ENCODE measurements at places on chromosomes 4 and X.

- no peak for DNase-seq
Measured at GRCh38 chr4:159395693-159396092, 292.8 kb downstream of the RAPGEF2 start.

DNA sequence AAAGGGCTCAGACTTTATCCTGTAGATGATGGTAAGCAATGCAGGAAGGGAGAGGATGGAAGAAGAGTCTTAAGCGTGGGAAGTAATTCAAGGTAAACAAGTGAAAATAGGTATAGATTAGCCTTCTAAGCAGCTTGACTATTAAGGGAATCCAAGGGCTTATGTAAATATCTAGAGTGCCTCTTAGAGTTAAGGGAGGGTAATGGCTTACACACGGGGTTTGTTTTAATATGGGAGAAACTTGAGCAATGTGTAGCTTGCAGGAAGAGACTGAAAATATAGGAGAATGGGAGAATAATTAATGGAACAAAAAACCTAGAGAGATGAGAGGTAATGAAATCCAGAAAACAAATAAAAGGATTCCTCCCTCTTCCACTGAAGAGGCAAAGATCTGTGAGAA is 12.8 kb upstream of the SAP30 start:
- DNase-seq: no peak

DNA sequence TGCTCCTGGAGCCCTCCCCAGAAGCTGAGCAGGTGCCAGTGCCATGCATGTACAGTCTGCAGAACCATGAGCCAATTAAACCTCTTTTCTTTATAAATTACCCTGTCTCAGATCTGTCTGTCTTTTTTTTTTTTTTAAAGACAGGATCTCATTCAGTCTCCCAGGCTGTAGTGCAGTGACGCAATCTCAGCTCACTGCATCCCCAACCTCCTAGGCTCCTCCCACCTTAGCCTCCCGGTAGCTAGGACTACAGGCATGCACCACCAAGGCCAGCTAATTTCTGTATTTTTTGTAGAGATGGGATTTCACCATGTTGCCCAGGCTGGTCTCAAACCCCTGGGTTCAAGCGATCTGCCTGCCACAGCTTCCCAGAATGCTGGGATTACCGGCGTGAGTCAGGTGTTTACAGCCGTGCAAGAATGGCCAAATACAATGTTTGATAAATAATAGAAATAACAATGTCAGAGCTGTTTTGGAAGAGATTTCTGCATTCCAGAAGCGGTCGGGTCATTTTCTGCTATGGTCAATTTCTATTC is 68.8 kb downstream of the SLC2A9 start:
- no peak for DNase-seq

DNA sequence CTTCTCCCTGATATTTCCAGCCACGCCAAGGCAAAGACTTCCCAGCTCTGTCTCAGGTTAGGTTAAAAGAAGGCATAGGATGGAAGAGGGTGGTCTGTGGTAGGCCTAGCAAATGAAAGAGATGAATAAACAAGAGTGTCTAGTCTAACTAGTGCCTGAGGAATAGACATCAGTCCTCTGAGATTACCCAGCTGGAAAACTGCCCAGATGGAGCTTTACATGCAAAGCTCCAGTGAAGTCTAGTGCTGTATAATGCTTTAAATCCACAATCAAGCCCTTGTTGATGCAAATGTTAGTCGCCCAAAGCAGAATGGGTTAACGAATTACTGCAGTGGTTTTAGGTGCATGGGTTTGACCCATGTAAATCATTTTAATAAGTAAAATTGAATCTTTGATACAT is 24.8 kb upstream of the GUCY1B1 start:
- DNase-seq: no peak

DNA sequence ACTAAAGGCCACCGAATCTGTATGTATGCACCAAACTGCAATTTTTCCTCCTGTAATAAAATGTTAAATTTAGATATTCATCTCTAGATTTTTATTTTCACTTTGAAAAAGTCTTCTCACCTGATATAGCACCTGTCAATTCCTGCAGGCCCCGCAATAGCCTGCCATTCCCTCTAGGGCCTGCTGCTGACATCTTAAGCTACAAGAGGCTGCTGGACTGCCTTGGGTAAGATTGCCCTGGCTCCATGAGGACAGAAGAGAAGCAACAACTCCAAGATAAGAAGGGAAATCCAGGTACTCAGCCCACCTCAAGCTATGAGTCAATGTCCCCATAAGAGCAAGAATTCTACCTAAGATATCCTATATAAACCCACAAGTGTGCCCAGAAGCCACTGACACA is 230.2 kb upstream of the AGTR2 start:
- DNase-seq: no peak

DNA sequence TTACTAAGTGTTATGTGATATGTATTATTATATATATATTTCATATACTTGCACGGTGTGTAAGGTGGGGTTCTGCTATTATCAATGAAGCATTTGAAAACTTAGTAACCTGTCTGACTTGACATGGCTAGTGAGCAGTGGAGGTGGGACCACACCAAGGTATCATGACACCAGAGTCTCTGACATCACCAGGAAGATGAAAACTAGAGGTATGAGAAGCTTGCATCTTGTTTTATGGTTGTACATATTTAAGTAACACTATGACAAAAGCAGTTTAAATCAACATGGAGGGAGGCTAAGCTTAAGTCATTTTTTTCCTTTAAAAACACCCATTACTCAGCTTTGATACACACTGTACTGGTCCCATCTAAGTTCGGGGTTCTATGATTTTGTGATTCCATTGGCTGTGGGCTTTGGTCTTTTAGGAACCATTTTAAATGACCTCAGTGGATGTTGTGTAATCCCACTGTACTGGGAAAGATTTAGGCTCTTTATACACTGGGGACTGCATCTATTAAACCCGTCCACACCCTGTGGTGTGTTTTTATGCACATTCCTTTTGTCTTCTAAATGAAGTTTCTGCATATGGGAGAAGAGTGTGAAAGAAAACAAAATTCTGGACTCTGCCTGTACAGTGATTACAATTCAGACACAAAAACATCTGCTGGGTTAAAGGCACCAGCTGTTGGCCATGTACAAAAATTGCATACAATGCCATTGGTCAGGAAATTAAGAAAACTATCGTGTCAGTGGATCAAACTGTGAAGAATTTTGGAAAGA is 570.6 kb downstream of the SPRY1 start:
- DNase-seq: no peak

GRCh38 chrX:48728653-48729052 is 32.1 kb downstream of the SUV39H1 start:
- no peak for DNase-seq

DNA sequence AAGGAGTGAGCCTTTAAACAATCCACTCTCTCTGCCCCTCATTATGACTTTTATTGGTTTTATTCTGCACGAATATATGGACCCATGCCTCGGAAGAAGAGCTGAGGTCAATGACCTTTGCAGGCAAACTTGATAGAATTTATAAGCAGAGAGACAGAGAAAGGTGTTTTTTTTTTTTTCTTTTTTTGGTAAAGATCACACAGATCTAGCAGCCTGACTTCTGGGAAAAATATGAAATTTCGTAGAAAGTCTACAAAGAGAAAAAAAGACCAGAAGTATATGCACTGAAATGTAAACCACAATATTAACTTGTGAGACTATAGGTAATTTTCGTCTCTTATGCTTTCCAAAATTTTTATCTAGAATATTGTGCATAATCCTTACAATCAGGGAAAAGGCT is 61.6 kb downstream of the LEF1 start:
- no peak for DNase-seq

- peak; percentile 43 for DNase-seq
Measured at GRCh38 chrX:65587616-65588526, 53.3 kb upstream of the LAS1L start.

- peak; percentile 25 for DNase-seq
Measured at GRCh38 chr4:153153339-153153871, 50.8 kb upstream of the TRIM2 start.

DNA sequence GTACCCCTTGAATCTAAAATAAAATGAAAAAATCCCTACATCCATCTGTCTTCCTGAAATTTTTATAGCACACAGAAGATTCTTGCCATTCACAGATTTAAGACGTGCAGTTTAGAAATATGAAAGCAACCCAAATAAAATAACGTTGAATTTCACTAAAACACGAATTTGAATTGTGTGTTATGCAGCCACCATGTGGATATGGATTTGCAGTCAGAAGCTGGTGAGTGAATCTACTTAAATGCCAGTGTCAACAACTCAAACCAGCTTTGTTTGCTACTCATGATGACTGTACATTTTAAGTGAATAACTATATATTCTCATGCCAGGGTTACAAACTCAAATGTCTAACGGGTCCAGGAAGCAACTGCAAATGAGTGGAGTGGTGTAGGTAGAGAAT is 173.0 kb upstream of the HAND2 start:
- no peak for DNase-seq

DNA sequence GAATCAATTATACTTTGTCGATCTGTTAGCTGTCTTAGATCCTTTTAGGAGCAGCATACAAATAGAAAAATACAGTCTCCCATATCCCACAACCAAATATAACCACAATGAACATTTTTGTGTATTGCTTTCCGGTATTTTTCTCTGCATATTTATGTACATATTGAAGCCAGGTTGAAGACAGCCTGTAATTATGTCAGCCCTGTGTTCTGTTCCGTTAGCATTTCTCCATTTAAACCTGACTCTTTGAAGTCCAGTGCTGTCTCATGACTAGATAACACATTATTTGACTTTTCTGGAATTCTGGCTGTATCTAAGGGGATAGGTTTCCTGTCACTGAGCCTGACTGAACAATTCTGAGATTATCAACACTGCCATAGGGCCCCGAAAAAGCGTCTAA is 4.0 kb upstream of the SLC34A2 start:
- no peak for DNase-seq

DNA sequence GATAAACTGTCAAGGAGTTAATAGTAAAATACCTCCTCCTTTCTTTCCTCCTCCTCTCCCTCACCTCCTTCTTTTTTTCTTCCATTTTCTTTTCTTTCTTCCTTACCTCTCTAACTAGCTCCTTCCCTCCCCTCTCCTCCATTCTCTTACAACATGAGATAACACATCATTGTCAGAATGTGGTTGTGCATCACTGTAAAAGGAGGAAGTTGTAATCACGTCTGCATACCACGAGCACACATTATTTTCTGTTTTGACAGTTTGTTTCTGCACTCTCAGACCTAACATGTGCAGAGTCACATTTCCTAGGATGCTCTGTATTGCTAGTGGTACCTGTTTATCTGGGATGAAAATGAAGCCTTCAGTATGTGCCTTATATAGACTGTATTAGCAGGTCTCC is 9.1 kb downstream of the SLIT2 start:
- no peak for DNase-seq

DNA sequence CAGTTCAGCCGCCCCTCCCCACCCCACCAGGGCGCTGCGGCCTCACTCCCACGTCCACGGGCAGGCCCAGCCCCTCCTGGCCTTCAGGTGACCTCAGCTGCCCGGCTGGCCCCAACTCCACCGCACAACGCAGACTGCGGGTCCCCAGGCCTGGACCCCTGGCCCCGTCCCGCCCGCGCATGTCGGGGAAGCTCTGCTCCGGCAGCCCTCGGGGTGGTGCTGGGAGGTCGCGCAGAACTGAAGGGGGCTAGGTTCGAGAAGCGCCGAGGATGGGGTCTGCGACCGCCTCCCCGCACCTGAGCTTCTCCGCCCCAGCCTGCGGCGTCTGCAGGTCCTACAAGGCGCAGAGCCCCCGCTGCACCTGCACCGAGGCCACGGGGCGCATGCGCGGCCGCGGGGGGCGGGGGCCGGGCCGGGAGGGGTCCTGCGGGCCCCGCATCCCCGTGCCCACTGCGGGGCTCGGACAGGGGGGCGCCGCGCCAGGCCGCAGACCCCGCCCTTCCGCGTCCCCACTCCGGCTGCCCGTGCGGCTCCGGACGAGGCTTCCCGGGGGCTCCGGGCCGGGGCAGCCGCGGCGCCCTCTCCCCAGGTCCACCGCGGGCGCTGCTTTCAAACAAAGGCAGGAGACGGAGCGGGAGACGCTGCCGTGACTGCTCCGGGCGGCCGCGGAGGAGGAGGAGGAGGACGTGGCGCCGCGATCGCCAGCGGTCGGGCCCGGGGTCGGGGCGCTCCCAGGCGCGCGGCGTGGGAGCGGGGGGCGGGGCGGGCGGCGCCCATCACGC is 672 bp upstream of the NAT8L start:
- DNase-seq: no peak

DNA sequence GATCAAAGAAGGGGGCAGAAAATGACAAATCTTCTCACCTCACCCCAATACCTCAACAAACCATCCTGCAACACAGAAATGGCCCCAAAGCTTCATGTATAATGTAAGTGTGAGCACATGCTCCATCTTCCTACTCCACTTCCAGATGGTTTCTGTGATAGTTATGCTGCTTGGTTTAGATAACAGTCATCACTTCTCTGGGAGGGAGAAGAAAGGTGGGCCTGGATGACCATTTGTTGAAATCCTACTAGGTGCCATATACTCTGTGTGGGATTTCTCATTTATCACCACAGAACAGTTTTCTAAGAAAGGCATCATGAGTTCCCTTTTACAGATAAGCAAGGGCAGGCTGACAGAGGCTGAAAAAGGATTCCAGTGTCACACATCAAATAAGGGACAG is 31.3 kb upstream of the NXF3 start:
- no peak for DNase-seq

GRCh38 chr4:96154676-96155075 is 314.8 kb downstream of the PDHA2 start:
- no peak for DNase-seq

DNA sequence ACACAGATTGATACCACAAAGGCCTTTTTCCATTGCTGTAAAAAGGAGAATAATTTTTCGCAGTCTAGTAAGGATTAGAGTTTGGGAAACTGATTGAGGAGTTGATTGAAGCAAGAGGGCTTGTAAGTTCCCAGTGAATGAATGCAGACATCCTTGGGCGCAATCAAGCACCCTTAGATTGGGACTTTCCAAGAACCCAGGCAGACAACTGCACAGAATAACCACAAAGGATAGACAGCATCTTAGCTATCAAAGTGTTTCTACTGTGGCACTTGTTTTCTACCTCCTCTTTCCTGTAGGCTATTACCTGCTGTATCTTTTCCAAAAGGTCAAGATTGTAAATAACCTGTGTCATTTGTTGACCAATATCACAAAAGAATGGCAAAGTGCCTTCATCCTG is 2.6 kb downstream of the COX18 start:
- no peak for DNase-seq

DNA sequence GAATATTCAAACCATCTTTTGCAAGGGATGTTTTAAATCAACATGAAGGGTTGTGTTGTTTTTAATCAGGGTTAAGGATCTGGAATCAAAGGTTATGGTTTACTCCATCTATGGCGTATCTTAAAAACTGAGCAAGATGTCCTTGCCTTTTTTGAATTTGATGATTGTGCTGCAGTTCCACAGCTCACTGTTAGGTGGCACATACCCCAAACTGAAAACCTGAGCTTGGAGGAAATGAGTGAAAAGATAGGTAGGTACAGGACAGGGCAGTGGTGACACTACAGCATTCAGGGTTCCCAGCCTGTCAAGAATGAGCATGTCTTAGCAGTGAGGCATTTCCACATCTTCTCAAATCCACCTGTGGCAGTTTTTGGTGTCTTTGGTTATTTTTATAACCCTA is 13.1 kb upstream of the EOLA1 start:
- no peak for DNase-seq

- no peak for DNase-seq
Measured at GRCh38 chr4:165505958-165506837, 127.4 kb downstream of the CPE start.
